ENCODE measurements at places on chromosomes 7 and 10.

GRCh38 chr10:104614245-104614831 lies 26.8 kb upstream of the SORCS3 start:
- peak; percentile 15 for DNase-seq

GRCh38 chr10:73859784-73860491 lies 14.4 kb downstream of the CAMK2G start:
- DNase-seq, result no peak

- DNase-seq, result no peak
Observed at GRCh38 chr7:2446676-2447075, 29.5 kb downstream of the GRIFIN start.

GRCh38 chr7:8418629-8419245 lies 14.7 kb upstream of the NXPH1 start:
- peak; percentile 86 for DNase-seq

Data from H4 (cell line).